ENCODE measurements at places on chromosomes 2 and 18.

- no peak for DNase-seq
Measured at GRCh38 chr2:13260402-13260801, 543.7 kb downstream of the TRIB2 start.

- no peak for DNase-seq
Measured at GRCh38 chr2:57906152-57906732, 140.4 kb upstream of the VRK2 start.

DNA sequence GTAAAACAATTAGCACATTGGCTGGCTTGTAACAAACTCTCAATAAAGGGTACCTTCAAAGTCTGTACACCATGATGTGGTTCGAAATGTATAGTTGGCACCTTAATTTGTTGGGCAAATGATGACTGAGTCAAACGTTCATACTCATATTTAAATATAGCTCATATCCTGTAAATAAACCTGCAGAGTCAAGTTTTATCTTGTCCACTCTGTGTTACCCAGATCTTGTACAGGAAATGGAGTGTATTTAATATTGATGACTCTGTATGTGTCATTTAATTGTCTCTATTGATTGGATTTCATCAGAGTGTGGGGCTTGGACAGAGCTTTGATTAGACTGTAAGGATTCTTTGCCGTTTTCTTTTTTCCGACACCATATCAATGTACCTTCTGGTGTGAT is 805.6 kb upstream of the ZEB2 start:
- DNase-seq, result no peak

DNA sequence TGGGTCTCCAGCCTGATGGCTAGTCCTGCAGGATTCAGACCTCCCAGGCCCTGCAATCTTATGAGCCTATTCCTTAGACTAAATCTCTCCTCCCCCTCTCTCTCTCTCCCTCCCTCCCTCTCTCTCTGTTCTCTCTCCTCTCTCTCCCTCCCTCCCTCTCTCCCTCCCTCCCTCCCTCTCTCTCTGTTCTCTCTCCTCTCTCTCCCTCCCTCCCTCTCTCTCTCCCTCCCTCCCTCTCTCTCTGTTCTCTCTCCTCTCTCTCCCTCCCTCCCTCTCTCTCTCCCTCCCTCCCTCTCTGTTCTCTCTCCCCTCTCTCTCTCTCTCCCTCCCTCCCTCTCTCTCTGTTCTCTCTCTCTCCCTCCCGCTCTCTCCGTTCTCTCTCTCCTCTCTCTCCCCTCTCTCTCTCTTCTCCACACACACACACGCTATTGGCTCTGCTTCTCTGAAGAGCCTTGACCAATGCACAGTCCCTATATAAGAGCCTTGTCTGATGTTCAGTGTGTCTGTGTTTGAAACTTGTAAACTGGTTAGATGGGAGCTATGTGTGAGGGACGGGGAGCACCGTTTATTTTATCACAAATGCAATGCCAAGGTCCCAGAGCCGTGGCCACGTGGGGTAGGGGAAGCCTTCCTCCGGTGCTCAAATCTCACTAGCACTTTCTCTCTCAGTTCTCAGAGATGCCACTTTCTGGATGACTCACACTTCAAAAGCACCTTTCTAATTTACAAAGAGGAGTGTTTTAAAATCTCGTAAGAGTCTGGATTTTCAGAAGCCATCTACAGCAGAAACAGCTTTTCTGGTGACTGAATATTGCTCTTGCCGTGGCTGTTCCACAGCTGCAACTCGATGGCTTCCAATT is 9.4 kb upstream of the PRLH start:
- DNase-seq, result no peak

GRCh38 chr18:75582406-75582821 is 154.9 kb upstream of the SMIM21 start:
- DNase-seq, result no peak

Measured in NCI-H1436 treated with DMSO at 0.1 percent for 48 hours (cell line).